ENCODE measurements at places on chromosomes 13 and 19.

DNA sequence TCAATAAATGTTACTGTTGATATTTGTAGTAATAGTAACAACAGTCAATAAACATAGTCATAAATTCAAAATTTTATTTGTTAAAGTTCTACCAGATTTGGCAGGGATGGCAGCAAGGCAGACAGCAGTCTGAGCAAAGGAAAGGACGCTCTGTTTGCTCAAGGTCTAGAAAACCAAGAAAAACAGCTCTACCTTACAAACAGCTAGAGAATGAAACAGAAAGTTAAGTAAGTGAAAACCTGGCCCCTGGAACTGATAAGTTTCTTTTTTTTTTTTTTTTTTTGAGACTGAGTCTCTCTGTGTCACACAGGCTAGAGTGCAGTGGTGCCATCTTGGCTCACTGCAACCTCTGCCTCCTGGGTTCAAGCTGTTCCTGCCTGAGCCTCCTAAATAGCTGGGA lies 27.9 kb downstream of the ENOX1 start:
- no peak for DNase-seq

DNA sequence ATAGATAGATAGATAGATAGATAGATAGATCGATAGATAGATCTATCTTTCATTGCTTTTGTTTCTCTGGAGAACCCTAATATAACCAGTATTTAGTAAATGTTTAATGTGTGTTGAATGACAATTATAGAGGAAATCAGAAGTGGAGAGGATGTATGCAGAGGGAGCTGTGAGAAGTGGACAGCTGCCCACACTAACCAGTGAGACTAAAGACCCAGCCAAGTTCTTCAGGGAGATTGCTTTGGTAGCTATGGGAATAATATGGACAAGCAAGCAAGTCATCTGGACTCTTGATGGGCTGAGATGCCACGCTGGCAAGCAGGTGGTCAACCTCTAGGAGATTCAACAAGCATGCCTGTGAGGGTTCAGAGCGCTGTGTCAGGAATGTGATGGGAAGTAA lies 14.9 kb upstream of the INTS6 start:
- no peak for DNase-seq

- no peak for DNase-seq
These were observed 3.7 kb upstream of the IRS2 start for GRCh38 chr13:109790086-109790485.

GRCh38 chr19:45403781-45404556 lies 900 bp downstream of the PPP1R13L start:
- DNase-seq, result peak; percentile 48

GRCh38 chr13:59834801-59835200 lies 328.9 kb downstream of the DIAPH3 start:
- peak; percentile 15 for DNase-seq

GRCh38 chr19:41895745-41896580 lies 13.0 kb downstream of the ARHGEF1 start:
- no peak for DNase-seq

- no peak for DNase-seq
These were observed 75.3 kb downstream of the ZNF536 start for GRCh38 chr19:30447553-30447870.

DNA sequence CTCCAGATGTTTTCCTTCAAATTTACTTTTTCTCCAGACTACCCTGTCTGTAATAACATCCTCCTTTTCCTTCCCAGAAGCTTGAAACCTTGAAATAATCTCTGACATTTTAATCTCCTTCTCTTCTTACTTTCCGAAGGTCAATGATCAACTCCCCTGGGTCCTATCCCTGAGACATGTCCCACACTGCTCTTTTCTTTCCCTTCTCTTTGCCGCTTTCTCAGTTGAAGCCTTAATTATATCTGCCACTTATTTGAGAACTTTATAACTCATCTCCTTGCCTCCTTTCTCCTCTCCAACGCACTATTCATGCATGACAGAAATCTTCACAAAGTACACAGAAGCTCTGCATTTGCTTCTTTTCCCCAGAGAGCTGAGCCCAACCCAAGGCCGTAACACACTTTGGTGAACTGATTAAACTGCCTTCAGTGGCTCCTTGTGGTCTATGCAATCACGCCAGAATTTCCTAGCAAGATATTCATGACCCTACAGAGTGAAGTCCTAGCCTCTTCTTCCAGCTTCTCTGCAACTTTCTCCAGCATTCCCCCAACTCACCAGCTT lies 9.2 kb upstream of the WASF3 start:
- DNase-seq, result no peak

DNA sequence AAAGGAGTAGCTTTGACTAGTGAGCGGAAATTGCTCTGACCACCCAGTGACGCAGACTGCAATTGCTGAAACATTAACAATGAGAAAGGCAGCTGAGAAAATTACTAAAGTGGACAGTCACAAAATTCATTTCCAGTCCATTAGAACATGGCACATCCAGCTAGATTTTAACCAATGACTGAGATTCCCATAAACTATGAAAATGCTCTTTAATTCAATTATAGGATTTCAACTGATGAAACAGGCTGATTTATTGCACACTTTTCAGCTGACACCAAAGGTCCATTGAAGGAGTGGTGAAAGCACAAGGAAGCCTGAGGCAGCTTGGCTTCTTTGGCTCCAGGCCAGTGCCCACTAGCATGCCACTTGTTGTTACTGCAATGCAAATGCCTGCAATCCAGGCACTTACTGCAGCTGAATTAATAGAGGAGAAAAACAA lies 933.4 kb downstream of the SLITRK6 start:
- DNase-seq, result no peak
